Sigmoid colon (tissue), 7 donors: ENCODE measurements at places on chromosomes 2 and 18. TPM values are rescaled to one million over a fixed set of nuclear protein-coding genes. Genes with fewer than 3 reads are reported as not detected.

DNA sequence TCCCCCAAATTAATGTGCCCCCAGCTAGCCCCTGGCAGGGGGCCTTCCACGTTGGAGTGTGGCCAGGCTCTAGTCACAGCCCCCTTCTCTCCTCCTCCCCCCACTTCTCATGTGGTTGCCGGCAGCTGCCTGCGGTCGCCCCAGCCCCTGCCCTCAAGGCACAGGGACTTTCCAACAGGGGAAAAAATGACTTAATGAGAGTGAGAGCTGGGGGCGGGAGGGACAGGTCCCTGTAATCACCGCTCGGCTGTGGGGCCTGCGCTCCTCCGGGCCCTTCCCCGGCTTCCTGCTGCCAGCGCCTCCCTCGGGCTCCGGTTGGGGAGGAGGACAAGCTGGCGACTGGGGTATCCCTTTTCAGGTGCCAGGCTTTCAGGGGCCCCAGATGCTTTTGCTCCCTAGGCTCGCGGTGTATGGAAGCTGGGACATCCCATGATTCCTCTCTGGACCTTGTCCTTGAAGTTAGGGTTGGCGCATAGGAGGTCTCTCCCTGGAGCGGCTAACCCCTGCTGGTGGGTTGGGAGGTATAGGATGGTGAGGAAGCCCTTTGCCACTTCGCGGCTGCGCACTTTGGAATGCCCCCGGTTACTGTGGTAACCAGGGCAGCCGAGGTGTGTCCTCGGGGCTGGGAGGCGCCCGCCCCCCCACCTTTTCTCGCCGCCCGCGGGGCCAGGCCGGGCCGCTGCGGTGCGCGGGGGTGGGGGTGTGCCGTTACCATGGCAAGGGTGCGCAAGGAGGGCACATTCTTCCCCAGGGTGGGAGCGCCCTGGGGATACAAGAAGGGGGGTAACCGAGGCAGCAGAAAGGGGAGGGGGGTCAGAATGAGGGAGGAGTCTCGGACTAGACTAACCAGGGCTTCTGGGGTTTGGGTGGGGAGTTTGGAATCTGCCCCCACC lies 16.1 kb downstream of the WNT10A start:
- DNase-seq, result no peak

DNA sequence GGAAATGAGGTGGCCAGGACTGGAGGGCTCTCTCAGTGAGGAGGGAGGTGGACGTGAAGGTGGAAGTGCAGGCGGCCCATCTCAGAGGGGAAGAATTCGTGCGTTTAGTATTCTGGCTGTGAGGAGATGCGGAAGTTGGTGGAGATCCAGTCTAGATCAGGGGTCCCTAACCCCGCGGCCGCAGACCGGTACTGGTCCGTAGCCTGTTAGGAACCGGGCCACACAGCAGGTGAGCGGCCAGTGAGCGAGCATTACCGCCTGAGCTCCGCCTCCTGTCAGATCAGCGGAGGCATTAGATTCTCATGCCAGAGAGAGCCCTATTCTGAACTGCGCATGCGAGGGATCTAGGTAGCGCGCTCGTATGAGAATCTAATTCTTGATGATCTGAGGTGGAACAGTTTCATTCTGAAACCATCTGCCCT lies 1.6 kb upstream of the FHOD3 start:
- DNase-seq, result no peak

DNA sequence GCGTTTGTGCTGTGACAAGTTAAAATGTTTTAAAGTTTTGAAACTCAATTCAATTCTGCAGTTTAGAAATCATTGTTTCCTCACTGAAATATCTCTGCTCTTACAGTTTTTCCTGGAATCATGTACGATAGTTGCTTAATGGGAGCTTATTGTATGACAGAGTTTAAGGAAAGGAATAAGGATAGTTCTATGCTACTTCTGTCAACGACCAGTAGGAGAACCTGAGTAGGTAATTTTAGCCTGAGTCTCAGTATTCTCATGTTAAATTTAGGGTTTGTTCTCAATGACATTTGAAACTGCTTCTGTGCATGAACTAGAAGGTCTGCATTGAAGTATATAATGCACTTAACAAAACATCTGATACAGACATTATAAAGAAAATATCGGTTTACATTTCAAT lies 361.1 kb downstream of the CPS1 start:
- no peak for DNase-seq

GRCh38 chr2:128028668-128029054 lies 802 bp upstream of the SAP130 start:
- no peak for DNase-seq

GRCh38 chr18:53093636-53094035 lies 753.6 kb downstream of the DCC start:
- DNase-seq, result no peak

DNA sequence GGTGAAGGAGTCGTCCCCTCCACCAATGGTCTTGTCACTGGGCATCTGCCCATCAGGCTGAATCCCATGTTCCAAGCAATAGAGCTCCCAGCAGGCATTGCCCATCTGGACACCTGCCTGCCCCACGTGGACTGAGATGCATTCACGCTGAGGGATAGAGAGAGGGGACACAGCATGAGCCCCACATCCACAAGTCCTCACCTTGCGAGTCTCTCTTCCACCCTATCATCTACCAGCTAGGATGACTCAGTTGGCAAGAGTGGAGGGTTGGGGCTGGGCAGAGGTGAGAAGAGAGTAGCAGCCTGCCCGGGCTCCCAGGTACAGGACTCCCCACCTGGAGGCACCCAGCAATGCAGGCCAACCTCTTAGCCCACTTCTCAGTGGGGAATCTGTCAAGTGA lies 959 bp upstream of the TUBA4B start:
- no peak for DNase-seq

DNA sequence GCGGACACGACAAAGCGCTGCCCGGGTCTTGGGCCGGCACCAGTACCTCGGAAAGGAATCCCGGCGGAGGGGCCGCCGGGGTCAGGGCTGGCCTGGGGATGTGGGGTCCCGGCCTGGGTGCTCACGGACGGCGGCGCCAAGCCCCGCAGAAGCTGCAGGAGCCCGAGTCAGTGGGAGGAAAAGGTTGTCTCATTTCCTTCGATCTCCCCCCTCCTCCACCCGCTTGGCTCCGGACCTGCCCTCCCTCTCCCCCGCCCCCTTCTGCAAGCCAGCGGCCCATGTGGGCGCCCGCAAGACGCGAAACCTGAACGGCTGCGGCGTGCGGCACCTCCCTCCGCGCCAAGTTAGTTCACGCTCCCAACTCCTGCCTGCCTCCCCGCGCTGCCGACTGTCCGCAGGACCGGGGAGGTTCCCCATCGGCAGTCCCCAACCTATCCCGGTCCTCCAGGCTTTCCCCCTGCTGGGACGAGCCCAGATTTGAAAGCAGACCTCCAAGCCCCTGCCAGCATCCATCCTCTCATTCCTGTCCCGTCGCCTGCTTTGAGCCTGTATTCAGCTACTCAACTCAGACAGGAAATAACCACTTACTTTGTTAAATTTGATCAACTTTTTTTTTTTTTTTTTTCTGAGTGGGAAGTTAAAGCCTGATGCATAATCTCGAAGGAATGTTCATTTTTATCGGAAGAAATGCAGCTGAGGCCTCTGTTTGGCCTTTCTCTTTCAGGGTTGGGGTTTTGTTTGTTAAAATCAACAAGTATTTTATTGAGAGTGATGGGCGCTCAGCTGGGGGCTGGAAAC lies at the start of gene EVA1A:
TSS of gene EVA1A (minus strand) at position 172 of the 798 bp plus-strand sequence. CDS start 42,799 bp downstream, outside the sequence.
- no peak for DNase-seq

GRCh38 chr2:68667371-68667770 lies 24.0 kb downstream of the PROKR1 start:
- no peak for DNase-seq

DNA sequence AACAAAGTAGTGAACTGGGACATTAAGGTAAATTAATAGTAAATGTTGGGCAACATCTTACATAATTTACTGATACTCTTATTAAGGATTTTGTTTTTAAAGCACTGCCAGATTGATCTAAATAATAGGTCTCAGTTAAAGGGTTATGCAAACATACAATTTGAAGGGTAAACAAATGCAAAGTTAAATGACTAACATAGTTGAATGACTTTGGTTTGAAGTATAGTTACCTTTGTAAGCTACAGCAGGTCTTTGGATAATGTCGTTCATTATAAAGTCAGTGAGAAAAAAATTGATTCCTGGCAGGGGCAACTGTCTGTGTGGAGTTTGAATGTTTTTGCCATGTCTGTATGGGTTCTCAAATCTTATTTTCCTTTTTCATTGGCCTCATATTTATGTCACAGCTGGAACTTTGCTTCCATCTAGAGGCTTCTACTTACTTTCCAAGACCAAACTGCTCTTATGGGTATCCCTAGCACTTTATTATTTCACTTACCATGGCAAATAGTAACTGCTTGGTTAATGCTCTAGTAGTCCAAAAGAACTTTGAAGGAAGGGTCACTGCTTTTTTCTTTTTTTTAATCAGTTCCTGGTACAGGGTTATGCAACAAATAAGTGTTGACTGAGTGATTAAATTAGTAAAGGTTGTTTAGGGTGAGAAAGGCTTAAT lies 107.8 kb downstream of the NBEAL1 start:
- no peak for DNase-seq

- no peak for DNase-seq
Observed at GRCh38 chr2:108905176-108905575, 83.8 kb downstream of the EDAR start.

GRCh38 chr2:225002039-225002655 lies 40.1 kb downstream of the DOCK10 start:
- DNase-seq, result no peak

DNA sequence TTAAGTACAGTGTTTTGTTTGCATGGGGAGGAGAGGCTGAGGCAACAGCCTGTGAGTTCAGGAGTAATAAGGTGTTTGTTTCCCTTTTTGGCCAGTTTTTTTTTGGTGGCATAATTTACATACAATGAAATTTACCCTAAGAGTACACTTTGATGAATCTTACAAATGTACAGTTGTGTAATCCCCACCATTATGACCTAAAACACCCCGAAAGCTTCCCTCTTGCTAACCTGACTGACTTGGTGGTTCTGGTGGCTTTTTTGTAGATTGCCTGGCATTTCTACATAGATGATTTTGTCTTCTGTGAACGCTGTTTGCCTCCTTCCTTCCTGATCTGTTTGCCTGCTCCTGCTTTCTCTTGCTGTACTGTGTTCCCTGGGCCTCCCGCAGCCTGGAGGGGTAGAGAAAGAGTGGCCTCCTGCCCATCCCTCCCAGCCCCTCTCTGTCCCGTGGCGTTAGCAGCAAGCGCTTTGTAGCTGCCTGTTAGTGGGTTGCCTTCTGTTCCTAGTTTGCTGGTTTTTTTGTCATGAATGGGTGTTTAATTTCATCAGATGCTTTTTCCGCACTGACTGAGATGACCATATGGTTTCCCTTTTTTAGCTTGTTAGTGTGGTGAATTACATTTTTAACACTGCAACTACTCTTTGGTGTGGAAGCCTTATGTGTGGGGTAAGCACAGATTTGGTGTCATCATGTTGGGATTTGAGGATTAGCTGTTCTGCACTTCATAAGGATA lies 32.1 kb downstream of the ASAP2 start:
- DNase-seq, result no peak

DNA sequence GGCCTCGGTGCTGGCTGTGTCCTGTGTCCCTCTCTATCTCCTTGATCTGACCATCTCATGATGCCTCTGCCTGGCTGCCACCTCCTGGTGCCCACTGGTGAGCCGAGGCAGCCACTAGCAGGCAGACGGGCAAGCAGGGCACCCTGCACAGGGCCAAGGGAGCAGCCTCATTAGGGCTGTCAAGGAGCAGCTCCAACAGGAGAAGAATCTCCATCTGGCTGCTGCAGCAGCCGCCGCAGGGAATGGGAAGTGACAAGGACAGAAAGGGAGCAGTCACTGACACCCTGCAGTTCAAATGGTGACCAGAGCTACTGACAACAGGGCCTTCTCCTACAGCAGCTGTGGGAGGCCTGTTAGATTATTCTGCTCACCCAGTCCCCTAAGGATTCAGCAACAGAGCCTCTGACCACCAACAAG lies 32.6 kb downstream of the ALPK2 start:
- DNase-seq, result no peak

TRIM43 gene
- not detected for polyA plus RNA-seq

MYL1 gene
- polyA plus RNA-seq, result 4.8 TPM

DLGAP1 gene
- polyA plus RNA-seq, result 0.13 TPM

CSRNP3 gene
- 1.8 TPM for polyA plus RNA-seq

NMUR1 gene
- 0.23 TPM for polyA plus RNA-seq
